ENCODE measurements at places on chromosomes 2 and 18. TPM values are rescaled to one million over a fixed set of nuclear protein-coding genes. Genes with fewer than 3 reads are reported as not detected.

DNA sequence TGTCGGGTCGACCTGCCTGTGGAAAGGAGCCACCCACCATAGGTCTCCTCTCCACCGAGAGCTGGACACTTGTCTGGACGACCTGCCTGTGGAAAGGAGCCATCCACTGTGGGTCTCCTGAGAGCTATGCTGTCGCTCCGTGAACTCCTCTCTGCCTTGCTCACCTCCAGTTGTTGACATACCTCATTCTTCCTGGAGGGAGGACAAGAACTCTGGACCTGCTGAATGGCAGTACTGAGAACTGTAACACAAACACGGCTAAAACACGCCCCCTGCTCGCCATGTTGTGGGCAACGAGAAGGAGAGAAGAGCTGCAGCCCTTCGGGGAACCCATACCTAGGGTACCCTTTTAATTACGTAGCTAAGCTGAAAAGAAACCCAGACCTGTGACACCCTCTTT is 77.6 kb downstream of the PTPN4 start:
- DNase-seq: no peak

Gene PSTPIP2
- 6.8 TPM for total RNA-seq

Gene RTP5
- total RNA-seq: not detected

- DNase-seq: peak; percentile 31
Measured at GRCh38 chr2:206112108-206112507, 26.1 kb upstream of the INO80D start.

Gene ANKRD44
- total RNA-seq: 56.3 TPM

DNA sequence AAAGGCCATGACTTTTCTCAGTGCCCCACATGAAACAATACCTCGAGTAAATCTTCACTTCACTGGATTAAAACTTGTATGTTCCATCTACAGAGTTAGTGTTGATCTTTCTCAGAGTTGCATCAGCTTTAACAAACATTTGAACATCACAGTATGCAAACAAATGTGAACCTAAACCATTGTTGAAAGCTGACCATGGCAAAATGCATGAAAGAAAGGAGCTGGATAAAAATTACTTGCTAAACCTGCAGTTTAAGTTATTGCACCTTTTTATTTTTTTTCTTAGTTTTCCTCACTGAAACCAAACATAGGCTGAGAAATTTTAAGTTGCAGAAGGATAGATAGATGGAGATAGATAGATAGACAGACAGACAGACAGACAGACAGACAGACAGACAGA is 107.2 kb upstream of the UGP2 start:
- no peak for DNase-seq

DNA sequence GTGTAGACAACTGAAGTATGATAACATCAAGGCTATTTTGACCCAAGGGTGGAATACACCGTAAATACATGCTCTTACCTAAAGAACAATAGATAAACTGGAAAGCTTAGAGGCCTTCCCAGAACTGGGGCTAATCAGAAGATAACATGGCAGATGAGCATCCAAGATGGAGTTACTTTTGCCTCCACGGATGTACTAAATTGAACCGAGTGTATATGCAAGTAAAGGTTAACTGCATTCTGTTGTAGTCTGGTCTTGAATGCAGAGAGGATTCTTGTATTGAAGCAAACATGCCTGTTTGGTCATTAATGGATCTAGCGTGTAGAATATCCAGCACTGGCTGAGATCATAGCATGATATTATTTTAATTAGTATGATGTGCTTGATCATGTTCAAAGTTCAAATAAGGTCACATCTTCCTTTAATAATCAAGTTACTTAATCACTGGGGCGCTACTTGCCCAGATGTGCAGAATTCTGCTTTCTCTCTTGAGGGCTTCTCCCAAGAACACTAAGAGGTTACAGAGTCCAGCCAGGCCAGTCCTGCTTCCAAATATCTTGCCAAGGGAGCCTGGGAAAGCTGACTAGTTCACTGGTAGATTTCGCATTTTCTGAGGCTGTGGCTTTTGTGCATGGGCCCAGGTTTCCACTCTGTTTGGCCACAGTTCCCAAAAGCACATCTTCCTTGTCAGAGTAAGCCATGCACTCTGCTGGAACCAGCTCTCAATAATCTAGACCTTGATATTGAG is 37.5 kb upstream of the ACSL3 start:
- DNase-seq: no peak

DNA sequence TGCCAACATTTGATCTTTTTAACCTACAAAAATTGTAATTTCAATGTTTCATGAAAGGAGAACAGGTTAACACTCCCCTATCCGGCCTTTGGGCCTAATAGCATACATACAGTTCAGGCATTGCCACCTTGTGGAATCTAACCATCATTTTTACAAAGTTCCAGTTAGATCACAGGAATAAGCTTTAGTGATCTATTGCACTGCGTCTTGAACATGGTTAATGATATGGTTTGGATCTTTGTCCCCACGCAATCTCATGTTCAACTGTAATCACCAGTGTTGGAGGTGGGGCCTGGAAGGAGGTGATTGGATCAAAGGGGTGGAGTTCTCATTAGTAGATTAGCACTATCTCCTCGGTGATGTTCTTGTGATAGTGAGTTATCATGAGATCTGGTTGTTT is 58.2 kb upstream of the NEUROD1 start:
- no peak for DNase-seq

GRCh38 chr2:37105150-37105549 is 20.8 kb downstream of the GPATCH11 start:
- no peak for DNase-seq

Gene CACNB4
- 4.3 TPM for total RNA-seq

GRCh38 chr18:62790871-62791772 is 75.8 kb downstream of the PHLPP1 start:
- DNase-seq: peak; percentile 69

DNA sequence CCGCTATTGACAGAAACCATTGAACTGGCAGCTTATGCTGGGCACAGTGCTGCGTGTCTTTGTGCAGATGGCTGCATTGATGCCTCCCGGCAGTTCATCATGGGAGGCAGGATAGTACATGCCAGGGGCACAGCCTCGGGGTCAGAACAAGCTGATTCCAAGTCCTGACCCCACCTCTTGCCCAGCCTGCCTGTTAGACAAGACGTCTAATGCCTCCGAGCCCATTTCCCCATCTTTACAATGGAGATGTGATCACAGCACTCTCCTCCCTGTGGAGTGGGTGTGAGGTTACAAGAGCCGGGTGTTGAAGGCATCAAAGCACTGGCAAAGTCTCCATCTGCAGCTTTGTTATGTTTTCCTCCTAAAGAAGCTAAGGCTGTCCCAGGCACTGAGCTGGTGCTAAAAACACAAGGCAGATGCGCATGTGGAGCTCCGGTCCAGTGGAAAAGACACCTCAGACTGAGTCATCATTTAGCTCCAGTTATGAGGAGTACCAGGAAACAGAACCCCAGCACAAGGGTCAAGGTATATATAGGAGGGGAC is 125.7 kb upstream of the EPAS1 start:
- peak; percentile 92 for DNase-seq

GRCh38 chr2:36618381-36618780 is 20.4 kb upstream of the FEZ2 start:
- peak; percentile 55 for DNase-seq

Gene RAB3GAP1
- 90.5 TPM for total RNA-seq

GRCh38 chr2:64201151-64201550 is 56.9 kb upstream of the PELI1 start:
- DNase-seq: peak; percentile 65

DNA sequence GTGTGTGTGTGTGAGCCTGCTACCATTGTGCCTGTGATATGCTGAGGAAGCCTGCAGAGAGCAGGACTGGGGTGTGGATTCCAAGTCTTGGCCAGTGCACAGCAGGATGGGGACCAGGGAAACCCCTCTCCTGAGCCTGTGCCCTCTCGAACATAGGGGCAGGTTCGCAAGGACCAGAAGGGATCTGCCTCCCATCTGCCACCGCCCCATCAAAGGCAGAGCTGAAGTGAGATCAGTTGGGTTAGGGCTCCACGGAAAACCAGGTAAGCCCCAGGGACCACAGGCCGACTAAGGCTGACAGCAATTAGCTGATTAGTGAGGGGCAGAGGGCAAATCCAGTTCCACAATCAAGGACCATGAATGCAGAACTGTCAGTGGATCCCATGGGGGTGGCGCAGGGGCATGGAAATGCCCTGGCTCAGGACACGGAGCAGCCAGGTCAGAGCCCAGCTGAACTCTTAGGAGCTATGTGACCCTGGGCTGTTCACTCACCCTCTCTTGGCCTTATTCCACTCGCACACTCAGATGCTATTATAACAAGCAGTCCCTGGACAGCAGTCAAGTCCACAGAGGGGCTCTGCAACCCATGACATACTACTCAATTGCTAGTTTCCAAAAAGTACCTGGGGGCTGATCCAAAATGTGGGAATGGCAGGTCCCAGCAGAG is 84.2 kb upstream of the ID2 start:
- DNase-seq: peak; percentile 66

DNA sequence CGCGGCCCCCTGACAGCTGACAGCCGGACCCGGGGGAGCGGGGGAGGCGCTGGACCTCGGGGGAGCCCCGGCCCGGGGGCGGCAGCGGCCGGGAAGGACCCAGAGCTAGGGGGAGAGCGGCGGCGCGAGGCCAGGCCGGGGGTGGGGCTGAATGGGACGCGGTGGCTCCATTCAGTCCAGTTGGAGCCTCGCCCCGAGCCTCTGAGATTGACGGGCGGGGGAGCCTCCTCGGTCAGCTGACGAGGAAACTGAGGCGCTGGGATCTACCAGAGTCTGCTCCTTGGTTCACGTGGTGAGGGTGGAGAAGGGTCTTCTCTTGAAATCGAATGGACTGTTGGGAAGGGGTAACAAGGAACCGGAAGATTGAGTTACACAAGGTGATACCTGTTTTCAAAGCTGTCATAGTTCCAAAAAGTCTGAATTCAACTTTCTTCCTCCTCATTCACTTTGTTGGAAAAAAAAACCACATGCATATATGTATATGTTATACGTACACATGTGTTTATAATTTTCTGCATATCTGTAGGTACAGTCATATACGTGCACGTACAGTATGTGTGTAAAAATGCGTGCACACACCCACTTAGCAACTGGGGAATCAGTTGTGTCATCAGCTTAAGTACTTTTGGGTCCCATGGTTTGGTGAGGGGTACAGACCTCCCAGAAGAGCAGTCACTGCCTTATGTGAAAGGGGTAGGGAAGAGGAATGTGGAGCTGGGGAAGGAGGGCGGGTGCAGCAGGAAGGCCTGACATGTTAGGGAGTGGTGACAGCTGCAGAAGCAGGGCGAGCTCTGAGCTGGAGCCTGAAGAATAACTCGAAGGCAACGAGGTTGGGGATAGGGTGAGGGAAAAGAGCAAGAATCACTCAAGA is 628 bp downstream of the PPP1R7 start:
- no peak for DNase-seq

DNA sequence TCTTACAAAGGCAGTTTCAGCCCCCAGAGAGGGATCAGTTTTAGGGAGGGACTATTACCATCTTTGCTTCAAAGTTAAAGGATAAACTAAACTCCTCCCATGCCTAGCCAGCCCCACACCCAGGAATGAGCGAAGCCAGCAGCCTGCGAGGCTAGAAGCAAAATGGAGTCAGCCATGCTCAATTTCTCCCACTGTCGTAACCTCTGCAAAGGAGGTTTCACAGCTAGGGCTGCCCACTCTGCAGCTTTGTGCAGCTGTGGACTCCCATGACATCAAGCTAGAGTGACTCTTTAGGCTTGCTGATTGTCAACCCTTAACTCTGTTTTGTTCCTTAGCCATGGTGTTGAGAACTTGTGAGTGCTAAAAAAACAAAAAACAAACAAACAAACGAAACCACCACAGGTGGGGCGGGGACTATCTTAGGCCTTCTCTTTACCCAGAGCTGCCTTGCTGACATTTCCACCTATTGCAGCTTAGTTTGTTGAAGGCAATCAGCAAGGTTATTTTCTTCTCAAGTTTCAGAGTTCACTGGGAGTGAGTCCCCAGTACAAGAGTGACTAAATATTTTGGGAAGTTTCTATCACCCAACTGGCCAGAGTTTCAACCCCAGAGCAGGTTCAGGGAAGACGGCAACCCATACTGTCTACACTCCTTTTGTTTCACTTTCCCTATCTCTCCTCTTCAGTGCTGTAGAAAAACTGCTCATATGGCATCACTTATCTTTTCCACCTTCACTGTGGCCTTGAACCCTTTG is 592.1 kb downstream of the XIRP2 start:
- DNase-seq: peak; percentile 34

Gene PLEK
- total RNA-seq: 0.36 TPM

Gene CLEC4F
- not detected for total RNA-seq

DNA sequence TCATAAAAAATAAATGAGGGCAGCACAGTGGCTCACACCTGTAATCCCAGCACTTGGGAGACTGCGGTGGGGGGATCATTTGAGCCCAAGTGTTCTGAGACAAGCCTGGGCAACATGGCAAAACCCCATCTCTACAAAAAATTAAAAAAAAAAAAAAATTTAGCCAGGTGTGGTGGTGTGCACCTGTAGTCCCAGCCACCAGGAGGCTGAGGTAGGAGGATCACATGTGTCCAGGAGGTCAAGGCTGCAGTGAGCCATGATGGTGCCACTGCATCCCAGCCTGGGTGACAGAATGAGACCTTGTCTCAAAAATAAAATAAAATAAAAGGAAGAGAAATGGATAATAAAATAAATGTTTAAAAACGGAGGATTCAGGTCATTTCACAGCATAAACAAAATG is 113.5 kb downstream of the ATAD2B start:
- no peak for DNase-seq

- no peak for DNase-seq
Measured at GRCh38 chr2:204191574-204191973, 255.0 kb downstream of the ICOS start.

DNA sequence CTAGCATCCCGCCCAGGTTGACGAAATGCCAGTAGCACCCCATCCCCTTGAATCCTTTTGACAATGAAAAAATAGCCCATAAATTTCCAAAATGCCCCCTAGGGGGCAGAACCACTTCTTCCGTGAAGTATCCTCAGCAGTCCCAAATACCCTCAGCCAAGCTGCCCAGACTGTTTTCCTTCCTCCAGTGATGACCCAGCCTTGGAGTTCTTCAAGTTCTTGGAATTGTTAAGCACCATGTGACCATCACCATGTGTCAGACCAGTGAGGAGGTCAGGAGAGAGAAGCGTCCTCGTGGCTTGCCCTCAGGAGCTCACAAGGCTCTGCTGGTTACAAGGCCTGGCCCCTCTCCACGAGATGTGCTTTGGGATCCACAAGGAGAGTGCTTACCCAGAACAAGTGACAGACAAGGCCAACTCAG is 1.4 kb upstream of the SLC23A3 start:
- peak; percentile 96 for DNase-seq

DNA sequence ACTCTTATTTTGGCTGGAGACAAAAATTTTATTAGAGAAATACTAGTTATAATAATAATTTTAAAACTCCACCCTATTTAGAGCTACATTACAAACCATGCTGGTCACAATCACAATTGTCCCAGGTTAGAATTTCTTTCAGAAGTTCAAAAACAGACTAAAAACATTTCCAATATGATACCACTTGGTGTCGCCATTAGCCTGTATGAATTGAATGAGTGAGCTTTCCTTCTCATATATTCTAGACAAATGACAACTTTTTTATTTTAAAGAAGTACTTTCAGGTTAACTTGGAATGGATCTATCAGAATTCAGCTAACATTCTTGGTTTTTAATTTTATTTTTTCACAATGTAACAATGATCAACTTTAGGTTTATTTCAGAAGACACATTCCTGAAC is 48.0 kb downstream of the SERPINB8 start:
- DNase-seq: no peak
